Stimulated activated CD8-positive, alpha-beta memory T cell treated with anti-CD3 and anti-CD28 coated beads, Interleukin-7, amount 100 ng/mL, for 48 hours (primary cell): ENCODE measurements at places on chromosomes 3 and 15.

DNA sequence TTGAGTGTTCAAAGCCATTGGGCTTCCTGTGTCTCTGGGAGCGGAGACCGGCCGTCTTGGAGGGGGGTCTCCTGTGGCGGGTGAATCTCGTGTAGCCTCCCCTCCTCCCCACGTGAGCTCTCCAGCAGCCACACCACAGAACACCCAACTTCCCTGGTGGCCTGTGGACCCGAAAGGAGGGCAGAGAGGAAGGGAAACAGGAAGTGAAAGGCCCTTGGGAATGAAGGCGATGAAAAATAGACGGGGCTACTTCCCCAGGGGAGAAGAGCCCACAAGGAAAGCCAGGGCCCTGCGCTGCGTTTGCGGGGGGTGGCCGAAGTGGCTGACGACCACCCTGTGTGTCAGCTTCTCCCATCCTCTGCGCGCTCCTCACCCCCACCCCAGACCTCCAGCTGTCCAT is 5.4 kb downstream of the ANKRD63 start:
- DNase-seq = no peak

DNA sequence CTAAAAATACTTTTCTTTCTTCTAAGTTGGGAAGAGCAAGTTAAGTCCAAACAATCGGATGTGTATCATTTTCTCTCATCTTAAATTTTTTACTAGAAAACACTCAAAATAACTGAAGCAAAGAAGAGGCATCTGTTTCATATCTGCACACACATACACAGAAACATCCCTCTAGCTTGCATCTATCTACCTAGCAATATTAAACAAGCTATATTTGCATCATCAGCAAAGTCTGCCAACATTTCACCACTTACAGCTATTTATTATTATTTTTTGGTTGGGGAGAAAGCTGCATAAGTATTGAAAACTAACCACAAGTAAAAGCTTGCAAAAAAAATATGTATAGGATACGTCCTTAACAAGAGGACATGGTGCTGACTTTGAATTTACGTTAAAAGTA is 1.9 kb downstream of the GOLIM4 start:
- DNase-seq = no peak

DNA sequence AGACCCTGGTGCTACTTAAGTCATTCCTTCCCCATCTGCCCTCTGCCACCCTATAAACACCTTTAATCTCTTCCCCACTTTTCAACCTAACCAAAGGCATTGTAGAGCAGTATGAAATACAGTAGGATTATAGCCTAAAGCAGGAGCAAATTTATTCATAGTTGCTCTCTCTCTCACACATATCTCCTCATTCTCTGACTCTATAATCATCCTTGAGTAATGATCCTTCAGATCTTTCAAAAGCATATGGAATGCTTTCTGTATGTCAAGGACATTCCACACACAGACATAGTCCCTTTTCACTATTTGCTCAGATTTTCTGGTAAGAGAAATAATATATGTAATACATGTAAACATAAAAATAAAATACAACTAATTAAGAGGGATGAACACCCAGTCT is 54.1 kb downstream of the TRPC1 start:
- no peak for DNase-seq

DNA sequence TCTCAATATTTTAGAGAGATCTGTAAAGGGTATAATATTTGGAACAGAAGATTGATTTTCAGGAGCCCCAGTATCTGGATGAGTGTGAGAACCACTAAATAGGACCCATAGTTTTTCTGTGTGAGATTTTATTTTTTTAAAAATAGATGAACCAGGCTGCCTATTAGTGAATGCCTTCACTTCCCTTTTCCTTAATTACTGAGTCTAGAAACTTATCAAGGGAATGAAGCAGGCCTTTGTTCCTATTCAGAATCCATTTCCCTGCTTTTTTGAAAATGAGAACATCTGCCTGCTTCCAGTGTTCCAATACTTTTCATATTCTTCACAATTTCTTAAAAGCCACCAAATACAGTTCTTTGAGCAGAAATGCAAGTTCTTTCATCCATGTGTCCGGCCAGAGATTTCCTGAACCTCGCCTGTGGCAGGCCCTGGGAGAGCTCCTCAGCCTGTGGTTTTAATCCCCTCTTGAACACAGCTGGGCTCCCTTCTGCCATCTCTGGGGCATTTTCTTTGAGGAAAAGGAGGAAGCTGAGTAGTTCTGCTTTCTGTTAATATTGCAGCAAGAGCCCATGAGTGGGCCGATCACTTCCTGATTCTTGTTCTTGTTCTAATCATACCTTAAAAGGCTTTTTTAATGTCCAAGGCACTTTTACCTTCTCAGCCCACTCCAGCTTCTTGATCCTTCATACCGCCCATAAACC is 4.7 kb downstream of the EHD4 start:
- no peak for DNase-seq

GRCh38 chr15:71792521-71792920 is 17.8 kb upstream of the NR2E3 start:
- DNase-seq = no peak

DNA sequence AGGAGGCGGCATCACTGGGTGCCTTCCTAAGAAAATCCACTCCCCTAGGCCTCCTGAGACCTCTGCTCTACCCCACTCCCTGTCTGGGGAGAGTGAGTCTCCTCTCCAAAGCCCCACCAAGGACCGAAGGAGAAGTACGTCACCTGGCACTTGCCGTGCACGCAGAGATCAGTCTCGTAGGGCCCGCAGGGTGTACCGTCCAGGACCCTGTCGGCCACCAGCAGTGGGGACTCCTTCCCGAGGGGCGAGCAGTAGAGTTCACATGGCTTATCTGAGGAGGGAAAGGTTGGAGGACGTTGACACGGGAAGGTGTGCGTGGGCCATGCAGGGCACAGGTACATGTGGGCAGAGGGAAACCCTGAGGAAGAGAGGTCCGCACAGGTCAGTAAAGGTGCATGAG is 232.9 kb downstream of the ADAMTS17 start:
- DNase-seq = no peak

GRCh38 chr3:153927107-153927506 is 194.1 kb upstream of the ARHGEF26 start:
- no peak for DNase-seq

DNA sequence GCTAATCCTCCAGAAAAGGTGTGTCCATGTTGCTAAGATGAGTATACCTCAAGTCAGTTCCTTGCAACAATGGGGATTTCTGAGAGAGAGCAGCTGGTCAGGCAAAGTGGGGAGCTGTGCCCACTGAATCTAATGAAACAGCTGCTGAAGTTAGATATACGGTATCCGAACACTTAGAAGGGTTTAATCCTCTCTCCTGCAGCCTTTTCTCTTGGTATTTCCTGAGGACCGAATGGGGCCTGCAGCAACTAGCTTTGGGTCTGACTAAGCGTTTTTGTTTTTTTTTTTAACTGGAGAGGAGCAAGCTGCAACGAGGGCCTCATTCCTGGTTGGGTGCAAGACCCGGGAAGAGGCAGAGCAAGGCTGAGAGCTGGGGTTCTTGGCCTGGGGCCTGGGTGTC is 37.6 kb upstream of the BNC1 start:
- DNase-seq = no peak

GRCh38 chr15:55402707-55403106 is 5.5 kb downstream of the CCPG1 start:
- no peak for DNase-seq

DNA sequence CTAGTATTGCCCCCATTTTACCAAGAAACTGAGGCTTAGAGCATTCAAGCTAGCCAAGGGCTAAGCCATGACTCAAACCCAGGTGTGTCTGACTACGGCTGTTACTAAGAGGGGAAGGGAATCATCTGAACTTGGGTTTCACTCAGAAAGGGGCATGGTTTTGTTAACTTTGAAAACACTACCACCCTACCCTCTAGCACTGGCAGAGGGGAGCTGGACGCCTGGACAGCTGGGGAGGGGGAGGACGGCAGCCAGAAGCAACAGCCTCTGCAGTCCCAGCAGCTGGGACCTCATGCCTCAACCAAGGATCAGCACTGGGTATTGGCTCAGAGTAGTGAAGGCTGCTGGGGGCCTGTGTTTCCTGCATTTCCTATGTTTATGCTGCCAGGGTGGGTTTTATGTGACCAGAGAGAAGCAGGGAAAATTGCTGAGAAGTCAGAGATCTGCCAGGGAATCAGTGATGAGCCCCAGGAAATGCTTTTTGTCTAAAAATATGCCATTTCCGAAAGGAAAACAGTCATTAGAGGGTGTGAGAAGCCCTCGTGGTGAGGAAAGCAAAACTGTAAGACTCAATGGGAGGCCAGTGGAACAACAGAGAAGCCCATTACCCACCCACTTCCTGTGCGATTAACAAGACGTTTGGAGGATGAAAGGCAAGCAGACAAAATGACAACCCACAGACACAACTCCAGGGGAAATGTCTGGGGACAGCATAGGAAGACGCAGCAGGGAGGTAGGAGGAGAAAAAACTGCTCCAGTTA is 41.2 kb downstream of the LIPC start:
- peak; percentile 43 for DNase-seq

GRCh38 chr15:29533647-29534046 is 264.0 kb upstream of the NSMCE3 start:
- no peak for DNase-seq

DNA sequence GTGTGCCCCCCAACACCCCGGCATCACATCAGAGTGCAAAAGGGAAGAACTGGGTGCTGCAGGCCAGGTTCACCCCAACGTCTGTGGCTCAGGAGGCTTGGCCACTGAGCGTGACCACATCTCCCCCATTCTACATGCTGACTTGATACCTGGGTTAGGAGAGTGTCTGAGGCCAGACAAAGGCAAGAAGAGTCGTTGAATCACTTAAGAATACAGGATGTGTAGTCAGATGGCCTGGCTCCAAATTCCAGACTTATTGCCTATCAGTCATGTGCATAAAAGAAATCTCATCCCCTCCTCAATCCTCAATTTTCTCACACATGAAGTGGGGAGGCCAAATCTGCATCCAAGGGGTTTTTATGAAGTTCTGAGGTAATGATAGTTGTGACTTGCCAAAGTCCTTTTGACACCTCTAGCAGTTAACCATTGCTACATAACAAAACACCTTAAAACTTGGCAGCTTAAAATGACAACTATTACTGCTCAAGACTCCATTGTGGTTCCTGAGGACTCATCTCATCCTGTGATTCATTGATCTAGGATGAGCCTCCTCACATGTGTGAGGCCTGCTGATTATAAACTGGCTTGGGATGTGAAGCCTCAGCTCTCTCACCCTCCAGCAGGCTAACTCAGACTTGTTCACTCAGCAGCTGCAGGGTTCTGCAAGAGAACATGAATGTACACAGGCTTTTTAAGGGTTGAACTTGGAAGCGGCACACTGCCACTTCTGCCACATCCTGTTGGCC is 138.8 kb upstream of the TLE3 start:
- DNase-seq = no peak

GRCh38 chr3:179324270-179324754 is 1.5 kb downstream of the ZNF639 start:
- DNase-seq = no peak

GRCh38 chr15:77854980-77855379 is 222.3 kb upstream of the LINGO1 start:
- no peak for DNase-seq

DNA sequence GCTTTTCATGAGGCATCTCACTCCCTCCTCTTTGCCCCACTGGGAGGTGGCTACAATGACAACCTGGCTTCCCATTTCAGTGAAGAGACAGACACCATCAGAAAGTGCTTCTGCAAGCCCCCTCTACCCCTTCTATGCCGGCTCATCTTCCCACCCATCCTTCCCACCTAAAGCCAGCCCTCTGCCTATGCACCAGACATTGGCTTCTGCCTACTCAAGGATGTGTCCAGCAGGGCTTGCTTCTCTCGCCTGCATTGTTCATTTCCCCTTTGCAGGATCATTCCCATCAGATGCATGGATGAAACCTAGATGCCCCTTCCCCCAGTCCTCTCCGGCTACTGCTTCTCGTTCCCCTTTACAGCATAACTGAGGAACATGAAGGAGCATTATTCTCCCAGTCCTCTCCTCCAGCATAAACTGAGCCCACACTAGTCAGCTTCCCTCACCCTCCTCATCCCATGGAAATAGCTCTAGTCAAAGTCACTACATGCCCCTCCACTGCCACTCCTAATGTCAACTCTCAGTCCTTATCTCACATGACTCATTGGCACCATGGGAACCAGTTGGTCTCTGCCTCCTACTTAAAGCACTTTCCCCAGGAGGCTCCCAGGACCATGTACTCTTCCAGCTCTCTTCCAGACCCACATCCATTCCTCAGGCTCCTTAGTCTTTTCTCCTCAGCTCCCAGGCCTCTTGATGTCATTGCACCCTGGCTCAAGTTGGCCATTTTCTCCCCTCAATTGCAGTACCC is 47.9 kb downstream of the TM2D3 start:
- no peak for DNase-seq

DNA sequence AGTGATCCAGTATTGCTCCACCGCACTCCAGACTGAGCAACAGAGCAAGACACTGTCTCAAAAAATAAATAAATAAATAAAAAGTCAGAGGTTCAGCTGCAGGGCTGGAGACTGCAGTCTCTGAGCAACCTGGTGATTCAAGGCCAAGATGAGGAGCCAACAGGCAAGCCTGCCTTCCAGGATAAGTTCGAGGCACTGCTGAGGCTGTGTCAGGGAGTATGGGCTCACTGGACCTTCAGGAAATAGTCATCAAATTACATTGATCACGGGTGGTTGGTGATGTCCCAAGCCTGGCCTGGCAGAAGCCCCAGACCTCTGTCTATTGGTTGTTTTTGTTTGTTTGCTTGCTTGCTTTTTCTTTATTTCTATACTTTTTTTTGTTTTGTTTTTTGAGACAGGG is 41.5 kb downstream of the IDH2 start:
- no peak for DNase-seq

DNA sequence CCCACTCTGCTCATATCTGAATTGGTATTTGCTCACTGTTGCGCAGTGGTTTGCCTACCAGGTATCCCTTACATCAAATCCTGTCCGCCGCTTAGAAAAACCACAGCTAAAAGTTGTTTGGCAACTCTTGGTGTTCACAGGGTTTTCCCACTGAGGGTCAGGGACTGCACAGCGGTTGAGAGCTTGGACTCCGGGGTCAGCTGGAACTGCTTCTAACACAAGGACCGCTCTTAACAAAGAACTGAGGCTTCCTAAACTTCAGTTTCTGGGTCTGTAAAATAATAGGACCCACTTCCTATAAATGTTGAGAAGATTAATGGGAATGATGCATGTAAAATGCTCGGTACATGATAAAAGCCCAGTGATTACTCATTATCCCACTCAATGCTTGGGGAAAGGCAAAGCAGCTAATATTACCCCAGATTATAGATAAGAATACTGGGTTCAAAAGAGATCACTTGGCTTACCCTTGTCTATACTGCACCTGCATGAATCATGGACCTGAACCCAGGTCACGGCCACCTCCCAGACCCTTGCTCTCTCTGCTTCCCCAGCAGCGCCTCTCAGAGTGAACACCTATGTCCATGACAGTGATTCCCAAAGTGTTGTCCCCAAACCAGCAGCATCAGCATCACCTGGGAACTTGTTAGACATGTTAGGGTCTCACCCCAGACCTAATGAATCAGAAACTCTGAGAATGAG is 36.1 kb downstream of the LIPC start:
- DNase-seq = no peak

DNA sequence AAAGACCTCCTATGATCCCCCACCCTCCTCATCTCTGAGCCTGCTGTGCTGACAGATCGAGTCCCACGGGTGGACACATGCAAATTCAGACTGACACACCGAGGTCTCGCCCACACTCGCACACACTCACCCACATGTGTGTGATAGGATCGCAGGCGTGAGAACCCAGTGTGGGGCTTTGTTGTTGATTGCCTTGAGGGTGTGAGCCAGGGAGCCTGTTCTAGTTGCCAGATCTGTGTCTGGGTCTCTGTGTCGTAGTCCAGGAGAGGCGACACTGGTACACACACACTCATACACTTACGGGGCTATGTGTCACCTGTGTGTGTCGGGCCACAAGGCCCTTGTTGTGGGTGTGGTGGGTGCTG is 2.0 kb downstream of the EPHB3 start:
- no peak for DNase-seq
